ENCODE measurements at places on chromosomes 6 and 20. TPM values are rescaled to one million over a fixed set of nuclear protein-coding genes. Genes with fewer than 3 reads are reported as not detected.

DNA sequence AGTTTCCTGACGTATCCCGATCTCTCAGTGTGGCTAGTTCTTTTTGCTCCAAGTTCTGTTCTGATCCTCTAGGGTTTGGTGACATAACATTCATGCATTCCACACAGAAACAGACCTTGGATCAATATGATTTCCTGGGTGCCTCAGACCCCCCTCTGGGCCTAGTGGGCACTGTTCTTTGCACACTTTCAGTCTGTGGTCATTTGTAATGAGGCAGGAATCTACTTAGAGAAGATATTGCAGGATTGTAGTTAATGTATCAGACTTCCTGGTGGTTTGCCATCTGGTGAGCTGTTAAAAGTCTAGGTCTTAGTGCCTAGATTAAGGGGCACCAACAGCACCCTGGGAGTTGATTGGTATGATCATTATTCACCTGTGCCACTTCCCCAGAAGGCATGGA lies 7.5 kb downstream of the BEND6 start:
- H3K4me3 ChIP-seq = no peak overlapping the region
- no peaks in the 10 kb centered on the region for H3K27me3 ChIP-seq
- H3K4me1 ChIP-seq = no peaks in the 10 kb centered on the region

GRCh38 chr6:29624520-29624961 lies 8.4 kb downstream of the GABBR1 start:
- no peaks in the 10 kb centered on the region for H3K27me3 ChIP-seq
- peaks cover 15% of the 10 kb centered on the region for H3K36me3 ChIP-seq
- H3K27ac ChIP-seq = no peak overlapping the region
- H3K4me1 ChIP-seq = peaks cover 20% of the 10 kb centered on the region
- DNase-seq = no peak

DNA sequence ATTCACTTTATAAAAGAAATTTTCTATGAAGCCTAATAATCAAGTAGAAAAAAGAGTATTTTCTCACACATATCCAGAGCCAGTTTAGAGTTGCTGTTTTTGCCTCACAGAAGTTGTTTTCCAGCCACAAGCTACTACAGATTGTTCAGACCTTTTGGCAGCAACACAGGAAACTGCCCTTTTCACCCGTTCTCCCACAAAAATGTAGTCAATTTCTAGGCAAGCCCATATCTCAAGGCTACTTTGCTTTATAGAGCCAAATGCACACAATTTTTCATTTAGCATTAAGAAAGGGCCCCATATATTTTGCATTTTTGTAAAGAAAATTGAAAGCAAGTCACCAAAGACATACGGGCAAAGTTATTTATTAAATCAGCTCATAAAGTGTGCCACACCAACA lies 49.5 kb downstream of the EPB41L2 start:
- H3K36me3 ChIP-seq = no peaks in the 10 kb centered on the region
- peak overlapping the region; percentile 31 for H3K4me3 ChIP-seq
- no peaks in the 10 kb centered on the region for H3K27me3 ChIP-seq
- H3K4me1 ChIP-seq = peaks cover 35% of the 10 kb centered on the region

DNA sequence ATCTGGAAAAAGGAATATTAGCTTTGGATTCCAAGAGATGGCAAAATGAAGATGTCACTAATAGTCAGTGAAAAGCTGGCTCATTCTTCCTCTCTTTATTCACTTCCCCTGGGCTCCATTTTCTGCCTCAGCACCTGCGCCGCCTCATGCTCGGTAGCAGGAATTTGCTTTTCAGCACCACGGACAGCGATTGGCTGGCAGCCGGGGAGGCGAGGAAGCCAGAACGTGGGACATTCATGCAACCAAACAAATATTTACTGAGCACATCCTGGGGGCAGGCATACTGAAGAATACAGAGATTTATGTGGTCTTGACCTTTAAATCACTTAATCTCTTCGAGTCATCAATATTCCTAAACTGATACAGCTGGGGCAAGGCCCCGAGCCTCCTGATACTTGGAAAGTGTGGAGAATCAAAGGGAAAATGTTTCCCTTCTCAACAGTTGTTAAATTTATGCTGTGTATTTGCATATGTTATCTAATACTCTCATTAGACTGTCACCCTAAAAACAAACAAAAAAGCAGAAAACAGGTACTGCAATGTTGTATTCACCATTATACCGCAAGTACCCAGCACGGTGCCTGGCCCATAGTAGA lies 12.1 kb upstream of the PDYN start:
- no peak for DNase-seq
- H3K4me1 ChIP-seq = no peaks in the 10 kb centered on the region
- no peak overlapping the region for H3K4me3 ChIP-seq
- H3K27me3 ChIP-seq = no peaks in the 10 kb centered on the region
- H3K27ac ChIP-seq = no peak overlapping the region

GRCh38 chr6:23349521-23350147 lies 776.4 kb upstream of the NRSN1 start:
- no peak overlapping the region for H3K27ac ChIP-seq
- no peaks in the 10 kb centered on the region for H3K36me3 ChIP-seq
- H3K4me1 ChIP-seq = no peaks in the 10 kb centered on the region
- no peak overlapping the region for H3K4me3 ChIP-seq
- no peaks in the 10 kb centered on the region for H3K27me3 ChIP-seq
- DNase-seq = no peak

CDSN gene
- 1.5 TPM for total RNA-seq

PDYN gene
- total RNA-seq = not detected

Data from vagina (tissue), 2 donors.